ENCODE measurements at places on chromosomes 5 and 9.
A peak's percentile ranks its signal among the peaks of the same experiment; 100 is the strongest.

- peak; percentile 46 for DNase-seq
These were observed 4.6 kb downstream of the NMRK1 start for GRCh38 chr9:75083188-75083970.

DNA sequence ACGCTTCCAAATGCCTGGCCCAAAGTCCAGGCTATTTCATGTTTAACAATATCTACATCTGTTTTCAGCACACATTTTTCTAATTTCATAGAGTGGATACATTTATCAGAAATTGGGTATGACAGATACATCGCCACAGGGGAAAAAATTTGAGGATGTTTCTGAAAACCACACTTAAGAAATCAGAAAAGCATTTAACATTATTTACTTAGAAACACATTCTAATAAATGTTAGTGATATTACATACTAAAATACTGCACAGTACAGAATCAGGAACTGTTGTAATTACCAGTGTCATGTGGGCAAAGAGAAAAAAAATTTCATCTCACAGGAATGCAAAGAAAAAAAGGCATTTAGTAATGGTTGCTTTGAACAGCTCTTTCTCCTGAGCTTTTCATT, 310.5 kb upstream of the KIF2A start:
- no peak for DNase-seq

DNA sequence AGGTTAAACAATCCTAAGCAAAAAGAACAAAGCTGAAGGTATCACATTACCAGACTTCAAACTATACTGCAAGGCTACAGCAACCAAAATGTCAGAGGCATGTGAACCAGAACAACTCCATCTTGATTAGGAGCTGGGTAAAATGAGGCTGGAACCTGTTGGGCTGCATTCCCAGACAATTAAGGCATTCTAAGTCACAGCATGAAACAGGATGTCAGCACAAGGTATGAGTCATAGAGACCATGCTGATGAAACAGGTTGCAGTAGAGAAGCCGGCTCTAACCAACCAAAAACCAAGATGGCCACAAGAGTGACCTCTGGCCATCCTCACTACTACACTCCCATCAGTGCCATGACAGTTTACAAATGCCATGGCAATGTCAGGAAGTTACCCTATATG, 252.0 kb downstream of the RASEF start:
- no peak for DNase-seq

- DNase-seq = no peak
These were observed 50.5 kb upstream of the RNU6ATAC start for GRCh38 chr9:134214766-134215419.

DNA sequence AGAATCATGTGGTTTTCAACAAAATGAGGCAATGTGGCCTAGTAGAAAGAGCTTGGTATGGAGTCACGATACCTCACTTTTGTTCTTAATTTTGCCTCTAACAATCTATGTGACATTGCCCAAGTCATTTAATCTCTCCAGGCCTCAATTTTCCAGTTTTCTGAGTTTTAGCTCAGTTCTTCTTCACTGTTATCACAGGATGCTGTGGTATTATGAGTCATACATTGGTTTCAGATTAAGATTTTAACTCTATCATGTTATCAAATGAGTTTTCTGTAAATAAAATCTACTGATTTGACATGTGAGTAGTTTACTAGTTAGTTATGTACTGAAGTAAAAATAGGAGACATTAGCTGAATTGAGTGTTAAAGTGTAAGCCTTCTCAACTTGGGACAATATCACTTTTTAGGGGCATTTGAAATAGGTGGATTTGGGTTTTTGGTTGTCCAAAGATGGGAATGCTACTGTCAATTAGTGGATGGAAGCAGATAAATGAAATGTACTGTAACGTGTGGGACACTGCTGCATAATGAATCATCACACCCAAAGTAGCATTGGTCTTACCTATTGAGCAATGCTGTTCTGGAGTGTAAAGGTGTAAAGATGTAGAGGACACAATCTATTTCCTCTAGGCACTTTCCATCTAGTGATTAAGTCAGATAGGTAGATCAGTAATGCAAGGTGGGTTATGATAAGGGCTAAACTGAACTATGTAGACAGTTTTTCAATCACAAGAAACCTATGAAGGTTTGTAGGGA, 73.3 kb downstream of the NNT start:
- DNase-seq = no peak

- DNase-seq = no peak
These were observed 246.0 kb upstream of the NUDT12 start for GRCh38 chr5:103808464-103809106.

GRCh38 chr5:74169701-74170100, 470.8 kb downstream of the ENC1 start:
- no peak for DNase-seq

- no peak for DNase-seq
These were observed 412.6 kb upstream of the CTNND2 start for GRCh38 chr5:12316812-12317211.

DNA sequence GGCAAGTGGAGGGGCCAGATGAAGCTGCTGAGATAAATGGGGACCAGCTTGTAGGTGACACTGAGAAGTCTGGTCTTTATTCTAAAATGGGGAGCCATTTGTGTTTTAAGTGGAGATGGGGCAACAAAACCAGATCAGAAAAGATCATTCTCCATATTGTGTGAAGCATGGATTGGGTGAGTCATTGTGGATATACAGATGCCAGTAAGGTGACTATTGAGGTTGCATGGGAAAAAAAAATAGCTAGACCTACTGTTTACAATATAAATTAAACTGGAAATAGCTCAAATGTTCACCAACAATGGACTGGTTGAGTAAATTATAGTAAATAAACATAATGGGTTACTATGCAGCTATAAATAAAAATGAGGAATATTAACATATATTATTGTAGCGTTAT, 5.4 kb upstream of the MAP1B start:
- DNase-seq = no peak

- DNase-seq = no peak
These were observed 21.8 kb upstream of the PPP2CA start for GRCh38 chr5:134247428-134248224.

- DNase-seq = no peak
These were observed 566.4 kb downstream of the EFNA5 start for GRCh38 chr5:107104040-107104995.

GRCh38 chr9:100379862-100380261, 27.1 kb upstream of the TEX10 start:
- DNase-seq = no peak

DNA sequence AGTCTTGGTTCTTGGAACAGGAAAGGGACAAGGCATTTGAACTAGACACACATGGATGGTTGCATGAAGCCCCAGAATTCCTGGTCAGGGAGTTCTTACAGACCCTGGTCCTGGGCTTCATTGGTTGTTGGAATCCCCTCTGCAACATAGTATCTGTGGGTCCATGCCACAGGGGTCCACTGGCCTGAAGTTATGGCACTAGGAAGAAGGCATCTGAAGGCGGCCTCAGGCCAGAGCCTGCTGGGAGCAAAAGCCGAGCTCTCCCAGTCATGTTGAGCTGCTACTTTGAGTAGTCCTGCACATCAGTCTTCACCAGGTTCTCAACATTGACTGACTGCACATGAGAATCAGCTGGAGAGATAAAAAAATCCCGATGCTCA, 71.1 kb upstream of the PITX1 start:
- DNase-seq = no peak

GRCh38 chr9:94757158-94757557, 30.7 kb downstream of the AOPEP start:
- DNase-seq = no peak

- DNase-seq = no peak
These were observed 526.1 kb upstream of the WWC1 start for GRCh38 chr5:167765352-167765751.

- DNase-seq = no peak
These were observed 662.4 kb downstream of the DTWD2 start for GRCh38 chr5:118325931-118326330.

GRCh38 chr5:10337107-10337506, 16.4 kb upstream of the MARCHF6 start:
- no peak for DNase-seq

GRCh38 chr9:120851449-120851848, 8.7 kb upstream of the PSMD5 start:
- no peak for DNase-seq

DNA sequence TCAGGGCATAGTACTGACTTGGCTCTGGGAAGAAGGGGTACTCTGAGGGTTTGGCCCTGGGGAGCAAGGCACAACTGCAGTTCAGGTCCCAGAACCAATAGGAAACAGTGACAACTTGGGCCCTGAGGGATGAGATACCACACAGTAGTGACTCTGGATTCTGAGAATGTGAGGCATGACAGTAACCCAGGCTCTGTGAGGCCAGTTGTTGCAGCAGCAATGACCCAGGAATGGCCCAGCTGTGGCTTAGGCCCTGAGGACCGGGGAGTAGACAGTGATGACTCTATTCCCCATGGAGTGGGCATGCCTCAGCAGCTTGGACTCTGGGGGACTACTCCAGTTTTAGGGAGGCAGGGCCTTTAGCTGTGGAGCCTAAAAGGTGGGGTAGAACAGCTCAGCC, 21.5 kb upstream of the NFIL3 start:
- no peak for DNase-seq

DNA sequence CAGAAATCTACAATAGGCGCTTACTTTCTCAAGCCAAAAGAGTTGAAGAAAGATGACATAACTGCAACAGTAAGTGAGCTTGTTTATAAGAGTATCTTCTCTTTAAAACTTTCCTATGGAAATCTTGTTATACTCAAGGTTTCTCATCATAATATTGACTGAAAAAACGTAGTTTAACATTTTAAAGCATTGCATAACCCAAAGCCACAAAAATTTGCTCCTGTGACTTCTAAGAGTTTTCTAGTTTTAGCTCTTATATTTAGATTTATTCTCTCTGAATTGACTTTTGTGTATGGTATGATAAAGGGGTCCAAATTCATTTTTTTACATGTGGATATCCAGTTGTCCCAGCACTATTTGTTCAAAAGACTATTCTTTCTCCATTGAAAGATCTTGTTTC, 15.2 kb downstream of the WDR36 start:
- no peak for DNase-seq

DNA sequence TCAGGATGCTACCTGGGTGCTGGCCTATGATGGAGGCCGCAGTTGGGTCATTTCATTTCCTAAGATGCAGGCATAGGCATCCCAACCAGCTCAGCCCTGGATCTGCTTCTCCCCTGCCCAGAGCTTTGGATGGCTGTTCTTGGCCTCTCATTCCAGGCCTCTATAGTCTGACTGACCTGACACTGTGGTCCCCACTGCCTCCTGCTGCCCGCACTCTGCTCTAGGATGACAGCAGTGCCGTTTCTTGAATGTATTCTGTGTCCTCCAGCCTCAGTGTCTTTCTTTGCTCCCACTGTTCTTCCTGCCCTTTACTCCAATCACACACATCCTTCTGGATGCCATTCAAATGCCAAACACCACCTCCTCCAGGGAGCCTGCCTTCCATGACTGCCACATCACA, 235.7 kb downstream of the HSPA4 start:
- DNase-seq = peak; percentile 13

DNA sequence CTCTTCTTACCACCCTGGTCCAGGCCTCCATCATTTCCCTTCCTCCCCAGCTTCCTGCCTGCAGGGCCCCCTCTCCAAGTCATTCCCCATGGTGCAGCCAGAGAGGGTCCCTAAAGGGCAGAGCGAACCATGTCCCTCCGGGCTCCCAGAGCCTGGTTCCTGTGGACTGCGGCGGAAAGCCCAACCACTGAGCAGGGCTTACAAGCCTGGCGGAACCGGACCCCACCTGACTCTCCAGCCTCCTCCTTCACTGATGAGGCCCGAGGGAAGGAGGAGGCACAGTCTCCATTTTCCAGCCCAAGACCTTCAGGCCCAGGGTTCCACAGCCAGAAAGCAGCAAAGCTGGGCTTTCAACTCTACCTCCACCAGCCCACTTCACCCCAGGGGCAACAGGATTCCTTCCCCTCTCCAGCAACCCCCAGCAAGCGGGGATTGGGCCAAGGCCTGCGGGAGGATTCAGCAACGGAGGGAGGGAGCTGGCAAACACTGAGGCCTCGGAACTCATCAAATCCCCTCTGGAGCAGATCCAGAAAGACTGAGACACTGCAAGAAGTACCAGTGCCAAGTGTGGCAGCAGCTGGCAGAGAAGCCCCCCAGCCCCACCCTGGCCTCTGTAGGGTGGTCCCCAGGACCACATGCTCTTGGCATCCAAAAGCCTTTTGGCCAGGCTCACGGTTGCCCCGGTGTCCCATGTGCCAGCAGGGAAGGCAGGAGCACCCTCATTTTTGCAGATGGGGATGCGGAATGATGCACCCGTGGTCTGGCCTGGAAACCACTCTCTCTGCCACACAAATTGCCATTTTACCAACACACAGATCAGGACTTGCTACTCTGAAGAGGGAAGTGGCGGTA, 3.1 kb downstream of the FAM163B start:
- no peak for DNase-seq

- no peak for DNase-seq
These were observed 276.8 kb downstream of the GAS1 start for GRCh38 chr9:86670536-86670935.

- DNase-seq = no peak
These were observed 1083.4 kb upstream of the CDH18 start for GRCh38 chr5:21071421-21071820.

GRCh38 chr9:78437806-78438205, 140.9 kb downstream of the PSAT1 start:
- DNase-seq = no peak

GRCh38 chr9:88835038-88835466, 156.2 kb upstream of the S1PR3 start:
- no peak for DNase-seq

DNA sequence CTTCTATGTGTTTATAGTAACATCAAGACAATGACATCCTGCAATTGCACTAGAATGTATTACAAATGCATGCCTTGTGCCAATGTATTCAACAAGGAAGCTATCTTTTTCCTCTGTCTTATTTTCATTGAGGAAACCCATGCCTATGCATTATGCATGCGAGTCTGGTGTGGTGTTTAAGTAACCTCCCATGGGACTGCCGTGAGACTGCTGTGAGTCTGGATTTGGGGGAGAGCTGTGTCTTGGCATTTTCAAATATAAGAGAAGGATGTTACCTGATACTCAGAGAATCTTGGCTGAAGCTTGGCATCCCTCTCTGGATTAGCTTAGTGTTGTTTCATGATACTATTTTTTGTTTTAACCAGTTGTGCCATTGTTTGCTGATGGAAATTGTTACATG, 98.3 kb downstream of the F2RL2 start:
- DNase-seq = no peak

DNA sequence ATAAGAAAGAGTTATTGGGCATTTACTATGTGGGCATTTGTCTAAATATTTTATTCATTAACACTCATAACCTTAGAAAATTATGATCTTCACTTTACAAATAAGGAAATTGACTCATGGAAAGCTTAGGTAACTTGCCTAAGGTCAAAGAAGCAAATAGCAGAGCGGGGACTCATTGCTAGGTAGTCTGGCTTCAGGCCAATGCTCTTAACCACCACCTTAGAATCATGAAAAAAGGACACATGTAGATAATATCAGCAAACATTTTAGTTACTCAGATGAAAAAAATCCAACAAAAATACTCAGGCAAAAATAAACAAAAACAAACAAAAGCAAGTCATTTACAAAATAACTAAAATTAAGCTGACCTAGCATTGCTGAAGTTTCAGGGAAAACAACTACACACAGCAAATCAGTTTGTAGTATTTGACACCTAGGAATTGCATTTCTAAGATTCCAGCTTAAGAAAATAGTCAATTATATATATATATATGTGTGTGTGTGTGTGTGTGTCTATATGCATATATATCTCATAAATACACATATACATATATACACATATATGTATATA, 166.0 kb downstream of the HMHB1 start:
- no peak for DNase-seq

- no peak for DNase-seq
These were observed 41.6 kb downstream of the PTAR1 start for GRCh38 chr9:69718218-69718617.

- DNase-seq = no peak
These were observed 49.4 kb downstream of the SLIT3 start for GRCh38 chr5:169251333-169252084.

- DNase-seq = no peak
These were observed 393.0 kb downstream of the TMEM167A start for GRCh38 chr5:82684165-82684564.

Measured in activated naive CD4-positive, alpha-beta T cell treated with Interleukin-2 at 50 U/mL for 16 hours (primary cell).